ENCODE measurements at places on chromosomes 5 and 9. TPM values are rescaled to one million over a fixed set of nuclear protein-coding genes. Genes with fewer than 3 reads are reported as not detected.
A peak's percentile ranks its signal among the peaks of the same experiment; 100 is the strongest.

KCNV2 gene
- not detected for total RNA-seq

GRCh38 chr5:115844321-115844817 lies 2.6 kb downstream of the AP3S1 start:
- no peak for DNase-seq

ZNF366 gene
- total RNA-seq, result not detected

DNA sequence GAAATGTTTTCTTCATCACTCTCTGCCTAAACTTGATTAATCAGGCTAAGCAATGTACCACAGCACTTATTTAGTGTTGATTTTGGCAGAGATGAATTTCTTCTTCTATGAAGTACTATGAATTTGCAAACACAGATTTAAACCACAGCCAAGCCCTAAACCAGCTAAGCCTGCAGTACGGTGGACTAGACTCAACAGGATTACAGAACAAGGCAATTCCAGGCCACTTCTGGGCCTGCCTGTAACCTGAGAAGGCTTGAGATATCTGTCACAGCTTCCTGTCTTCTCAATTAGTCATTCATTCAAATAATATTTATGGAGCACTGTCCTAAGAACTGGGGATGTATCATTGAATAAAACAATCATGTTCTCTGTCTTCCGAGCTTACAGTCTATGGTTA lies 32.4 kb upstream of the CAST start:
- peak; percentile 80 for DNase-seq

SETX gene
- 78.3 TPM for total RNA-seq

SLC25A48 gene
- total RNA-seq, result not detected

DNA sequence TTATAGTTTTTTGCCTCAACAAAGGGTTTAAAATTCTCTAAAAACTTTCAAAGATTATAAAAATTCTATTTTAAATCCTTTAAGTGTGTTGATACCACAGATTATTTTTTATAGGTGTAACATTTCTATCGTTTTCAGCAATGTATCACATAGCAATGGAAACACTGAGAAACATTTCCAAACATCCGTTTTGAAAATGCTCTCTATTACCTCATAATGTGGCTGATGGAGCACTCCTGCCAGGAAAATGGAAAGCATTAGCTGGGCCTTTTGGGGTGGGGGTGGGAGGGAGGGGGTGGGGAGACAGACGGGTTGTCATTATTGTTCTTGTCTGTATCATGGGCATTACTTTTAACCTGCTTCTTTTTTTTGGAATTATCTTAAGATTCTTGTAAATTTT lies 516.5 kb downstream of the ACTL7B start:
- DNase-seq, result no peak

GRCh38 chr5:21236971-21237427 lies 1249.0 kb upstream of the CDH18 start:
- peak; percentile 63 for DNase-seq

DNA sequence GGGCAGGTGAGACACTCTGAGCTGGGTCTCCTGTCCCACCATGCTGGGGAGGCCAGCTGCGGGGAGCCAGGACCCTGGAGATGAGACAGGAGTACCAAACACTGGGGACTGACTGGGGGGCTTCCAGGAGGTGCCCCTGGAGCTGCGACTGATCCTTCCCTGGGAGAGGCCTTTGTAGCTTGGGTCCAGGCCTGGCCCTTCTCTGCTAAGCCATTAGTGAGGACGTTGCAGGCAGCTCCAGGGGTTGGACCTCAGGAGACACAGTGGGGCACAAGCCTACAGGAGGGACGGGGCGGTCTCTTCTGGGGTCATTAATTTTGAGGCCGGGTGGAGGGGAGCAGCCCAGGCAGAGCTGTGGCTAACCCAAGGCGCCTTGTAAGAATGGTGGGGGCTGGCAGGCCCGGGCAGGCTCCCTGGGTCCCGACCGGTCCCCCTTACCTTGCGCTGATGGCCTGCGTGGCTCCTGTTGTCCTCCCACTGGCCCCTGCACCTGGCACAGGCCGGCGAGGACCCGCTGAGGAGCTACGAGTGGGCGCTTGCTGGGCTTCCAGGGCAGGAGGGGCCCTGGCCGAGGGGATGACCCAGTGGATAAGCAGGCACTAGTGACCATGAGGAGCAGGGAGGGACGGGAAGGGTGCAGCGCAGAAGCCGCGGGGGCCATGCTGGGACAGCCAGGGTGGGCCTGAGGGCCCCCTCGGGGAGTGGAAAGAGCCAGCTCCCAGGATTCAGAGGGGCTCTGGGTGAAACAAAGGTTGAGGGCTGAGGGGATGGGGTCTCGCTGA lies 5.1 kb downstream of the MRPS2 start:
- no peak for DNase-seq

All from fibroblast of lung (primary cell).